ENCODE measurements at places on chromosomes 1 and 21.
A peak's percentile ranks its signal among the peaks of the same experiment; 100 is the strongest.

DNA sequence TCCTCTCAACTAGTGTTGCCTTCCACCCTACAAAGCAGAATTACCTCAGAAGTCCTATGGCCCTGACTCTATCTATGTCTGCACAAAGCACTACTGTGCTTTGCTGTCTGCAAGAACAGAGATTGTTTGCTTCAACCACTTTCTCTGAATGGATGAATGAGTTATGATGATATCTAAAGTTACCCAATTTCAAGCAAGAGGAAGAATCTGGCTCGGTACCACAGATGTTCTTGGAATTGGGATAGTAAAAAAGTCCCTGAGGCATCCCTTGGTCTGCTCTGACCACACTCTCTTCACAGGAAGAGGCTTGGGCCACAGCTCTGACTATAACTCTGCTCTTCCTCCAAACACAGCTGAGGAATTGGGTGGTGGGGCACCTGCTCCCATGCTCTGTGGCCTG is 31.2 kb downstream of the MTARC1 start:
- DNase-seq = no peak

DNA sequence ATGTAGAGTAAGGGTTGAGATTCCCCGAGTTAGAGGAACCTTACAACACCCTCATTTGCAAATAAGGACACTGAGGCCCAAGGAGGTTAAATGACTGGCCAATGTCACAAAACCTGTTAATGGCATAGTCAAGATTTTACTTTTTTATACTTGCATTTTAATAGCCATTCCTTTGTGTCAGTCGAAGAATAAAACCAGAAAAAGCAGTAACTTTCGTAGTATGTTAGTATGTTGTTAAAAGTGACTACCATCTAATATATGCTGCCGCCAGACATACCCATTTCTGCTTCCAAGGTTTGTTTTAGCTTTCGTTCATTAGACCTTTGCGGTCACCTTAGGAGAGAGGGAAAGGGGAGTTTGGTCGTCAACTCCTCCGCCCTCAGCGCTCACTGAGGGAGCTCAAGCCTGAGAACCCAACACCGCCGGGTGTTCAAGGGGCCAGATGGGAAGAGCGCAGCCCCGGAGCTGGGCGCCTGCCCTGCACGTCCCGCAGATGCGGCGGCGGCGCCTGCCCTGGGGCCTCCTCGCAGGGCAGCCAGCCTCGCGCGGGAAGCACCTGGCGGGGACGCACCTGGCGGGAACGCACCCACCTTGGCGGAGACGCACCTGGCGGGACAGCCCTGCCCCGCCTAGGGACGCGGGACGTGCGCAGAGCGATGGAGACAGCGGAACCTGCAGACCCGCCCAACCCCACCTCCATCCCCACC is 466 bp downstream of the VPS26C start:
- DNase-seq = no peak

GRCh38 chr1:41849211-41849759 is 69.4 kb downstream of the HIVEP3 start:
- no peak for DNase-seq

GRCh38 chr1:11289064-11289463 is 16.1 kb downstream of the UBIAD1 start:
- no peak for DNase-seq

GRCh38 chr1:6586404-6586816 is 6.6 kb downstream of the ZBTB48 start:
- DNase-seq = no peak

DNA sequence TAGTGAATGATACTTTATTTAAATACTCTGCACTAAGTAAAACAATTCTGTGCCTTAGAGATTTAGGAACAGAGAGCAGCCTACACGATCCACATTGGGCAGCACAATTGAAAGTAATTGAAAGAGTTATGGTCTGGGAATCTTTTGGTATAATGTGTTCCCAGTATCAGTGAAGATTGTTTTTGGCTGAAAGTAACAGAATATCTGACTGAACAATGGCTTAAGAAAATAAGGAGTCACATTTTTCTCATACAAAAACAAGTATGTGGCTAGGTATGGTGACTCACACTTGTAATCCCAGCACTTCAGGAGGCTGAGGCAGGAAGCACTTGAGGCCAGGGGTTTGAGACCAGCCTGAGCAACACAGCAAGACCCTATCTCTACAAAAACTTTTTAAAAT is 306.2 kb downstream of the NFIA start:
- DNase-seq = no peak

- no peak for DNase-seq
These were observed 24.7 kb downstream of the LYST start for GRCh38 chr1:235841938-235842545.

GRCh38 chr21:26469789-26470188 is 103.3 kb downstream of the CYYR1 start:
- DNase-seq = peak; percentile 88

DNA sequence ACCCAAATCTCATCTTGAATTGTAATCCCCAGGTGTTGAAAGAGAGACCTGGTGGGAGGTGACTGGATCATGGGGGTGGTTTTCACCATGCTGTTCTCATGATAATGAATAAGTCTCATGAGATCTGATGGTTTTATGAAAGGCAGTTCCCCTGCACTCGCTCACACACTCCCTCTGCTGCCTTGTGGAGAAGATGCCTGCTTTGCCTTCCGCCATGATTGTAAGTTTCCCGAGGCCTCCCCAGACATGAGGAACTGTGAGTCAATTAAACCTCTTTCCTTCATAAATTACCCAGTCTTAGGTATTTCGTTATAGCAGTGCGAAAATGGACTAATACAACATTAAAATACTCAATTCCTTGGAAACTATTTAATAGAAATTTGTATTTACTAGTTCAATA is 99.2 kb downstream of the PROX1 start:
- DNase-seq = no peak

DNA sequence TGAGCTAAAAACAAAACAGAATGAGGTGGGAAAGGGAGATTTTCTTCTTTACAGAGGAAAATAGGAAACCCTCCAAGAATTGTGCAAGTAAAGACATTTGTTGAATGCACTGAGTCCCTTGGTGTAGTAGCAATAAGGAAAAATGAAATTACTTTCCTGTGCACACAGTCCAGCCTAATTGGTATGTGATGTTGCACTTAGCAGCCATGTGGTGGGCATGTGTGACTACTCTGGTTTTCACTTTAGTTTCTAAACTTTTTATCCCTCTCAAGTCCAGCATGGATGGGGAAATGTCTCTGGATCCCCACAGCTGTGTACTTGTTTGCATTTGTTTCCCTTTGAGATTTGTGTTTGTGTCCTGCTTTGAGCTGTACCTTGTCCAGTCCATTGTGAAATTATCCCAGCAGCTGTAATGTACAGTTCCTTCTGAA is 7.1 kb upstream of the AGO3 start:
- no peak for DNase-seq

DNA sequence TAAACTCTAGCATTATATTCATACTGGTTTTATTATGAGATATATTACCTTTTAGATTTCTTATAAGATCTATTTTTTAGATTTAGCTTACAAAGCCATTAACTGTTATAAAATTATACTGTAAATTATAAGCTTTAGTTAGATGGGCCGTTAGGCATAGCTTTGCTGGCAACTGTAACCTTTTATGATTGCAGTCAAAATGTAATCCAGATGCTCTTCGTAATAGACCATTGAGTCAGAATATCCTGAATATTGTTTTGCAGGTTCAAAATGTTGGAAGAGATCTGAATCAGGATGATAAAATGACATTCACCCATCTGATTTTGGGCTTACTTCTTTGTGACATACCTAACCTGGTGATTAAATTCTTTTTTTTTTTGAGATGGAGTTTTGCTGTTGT is 20.9 kb downstream of the ITSN1 start:
- no peak for DNase-seq

DNA sequence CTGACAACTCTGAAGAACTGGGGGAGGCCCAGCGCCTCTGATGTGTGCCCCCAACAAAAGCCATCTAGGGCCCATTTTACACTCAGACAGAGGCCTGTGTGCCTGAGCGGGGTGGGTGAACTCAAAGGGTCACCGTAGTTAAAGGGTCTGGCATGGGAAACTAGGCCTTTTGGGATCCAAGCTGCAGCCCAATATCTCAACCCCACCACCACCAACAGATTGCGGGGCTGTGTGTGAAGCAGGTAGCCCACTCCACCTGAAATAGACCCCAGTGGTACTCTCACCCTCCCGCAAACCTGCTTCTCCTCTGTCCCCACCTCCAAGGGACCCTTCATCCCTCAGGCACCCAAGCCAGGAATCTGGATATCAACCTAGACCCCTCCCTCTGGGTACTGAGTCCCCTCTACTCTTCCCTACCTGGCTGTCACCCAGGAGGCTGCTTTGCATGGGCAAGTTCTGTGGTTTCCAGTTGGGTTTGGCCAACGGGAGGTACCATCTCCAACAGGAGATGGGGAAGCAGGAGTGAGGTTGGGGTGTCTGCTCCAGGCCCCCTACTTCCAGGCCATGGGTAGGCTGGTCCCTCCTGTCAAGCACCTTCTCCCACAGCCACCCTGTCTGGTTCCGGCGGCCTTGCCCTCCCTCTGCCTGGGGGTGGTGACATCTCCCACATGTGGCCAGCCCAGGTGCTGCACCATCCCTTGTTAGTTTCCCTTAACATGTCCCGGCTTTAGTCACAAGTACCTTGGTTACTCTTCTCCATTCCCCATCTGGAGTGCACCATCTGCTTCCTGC is 35.2 kb upstream of the LRP8 start:
- no peak for DNase-seq

DNA sequence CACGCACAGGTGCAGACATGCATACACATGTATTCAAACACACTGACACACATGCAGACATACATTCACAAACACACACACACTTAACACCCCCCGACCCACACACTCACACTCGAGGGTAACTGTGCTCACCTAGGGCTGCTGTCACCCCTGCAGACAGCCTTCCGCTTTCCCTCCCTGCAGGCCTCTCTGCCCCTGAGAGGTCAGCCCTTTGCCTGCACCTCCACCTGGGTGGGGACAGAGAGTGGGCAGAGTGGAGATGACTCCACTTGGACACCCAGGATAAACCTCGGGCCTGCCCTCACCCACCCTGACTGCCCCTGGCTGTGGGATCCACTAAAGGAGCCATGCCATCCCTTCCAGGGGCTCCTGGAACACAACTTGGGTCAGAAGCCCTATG is 264.3 kb downstream of the PTPRU start:
- no peak for DNase-seq

GRCh38 chr1:213277036-213277435 is 226.0 kb downstream of the RPS6KC1 start:
- no peak for DNase-seq

- no peak for DNase-seq
These were observed 14.1 kb downstream of the TATDN3 start for GRCh38 chr1:212805767-212806166.

- no peak for DNase-seq
These were observed 98.3 kb upstream of the FGGY start for GRCh38 chr1:59198564-59198963.

GRCh38 chr1:119565131-119565772 is 58.2 kb downstream of the HSD3B1 start:
- peak; percentile 86 for DNase-seq
